ENCODE measurements at places on chromosomes 13 and 19.

DNA sequence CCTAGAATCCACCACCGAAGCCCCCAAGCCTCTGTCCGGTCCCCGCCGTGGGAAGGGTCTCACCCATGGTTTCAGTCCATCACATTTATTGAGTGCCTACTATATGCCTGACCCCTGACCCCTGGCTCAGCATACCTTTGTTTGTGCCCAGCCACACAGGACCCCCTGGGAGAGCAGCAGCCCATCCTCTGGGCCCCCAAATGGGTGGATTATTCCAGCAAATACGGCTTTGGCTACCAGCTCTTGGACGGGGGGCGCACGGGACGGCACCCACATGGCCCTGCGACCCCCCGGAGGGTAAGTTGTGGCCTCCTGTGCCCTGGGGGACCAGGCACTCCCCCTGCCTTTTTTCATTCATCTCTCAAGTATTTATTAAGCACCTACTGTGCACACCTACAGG lies 7.7 kb downstream of the PLK5 start:
- DNase-seq, result no peak

DNA sequence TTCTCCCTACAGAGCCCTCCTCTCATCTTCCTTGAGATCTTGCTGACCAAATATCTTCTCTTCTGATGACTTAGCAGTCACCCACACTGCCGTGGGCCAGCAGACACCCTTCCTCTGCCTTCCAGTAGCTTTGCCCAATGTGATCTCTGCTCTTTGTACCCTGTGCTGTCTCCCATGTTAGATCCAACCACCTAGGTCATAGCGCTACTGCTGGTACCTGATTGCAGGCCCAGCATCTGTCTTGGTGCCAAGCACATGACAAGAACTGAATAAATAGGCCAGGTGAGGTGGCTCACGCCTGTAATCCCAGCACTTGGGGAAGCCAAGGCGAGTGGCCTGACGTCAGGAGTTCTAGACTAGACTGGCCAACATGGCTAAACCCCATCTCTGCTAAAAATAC lies 149.7 kb downstream of the TM9SF2 start:
- no peak for DNase-seq

GRCh38 chr13:27035892-27036235 lies 135.7 kb downstream of the USP12 start:
- no peak for DNase-seq

GRCh38 chr19:45211751-45212381 lies 33.3 kb downstream of the BLOC1S3 start:
- no peak for DNase-seq
